Stimulated activated CD8-positive, alpha-beta memory T cell treated with anti-CD3 and anti-CD28 coated beads, Interleukin-4, amount 100 ng/mL, for 4 hours (primary cell): ENCODE measurements at places on chromosomes 4 and X.

DNA sequence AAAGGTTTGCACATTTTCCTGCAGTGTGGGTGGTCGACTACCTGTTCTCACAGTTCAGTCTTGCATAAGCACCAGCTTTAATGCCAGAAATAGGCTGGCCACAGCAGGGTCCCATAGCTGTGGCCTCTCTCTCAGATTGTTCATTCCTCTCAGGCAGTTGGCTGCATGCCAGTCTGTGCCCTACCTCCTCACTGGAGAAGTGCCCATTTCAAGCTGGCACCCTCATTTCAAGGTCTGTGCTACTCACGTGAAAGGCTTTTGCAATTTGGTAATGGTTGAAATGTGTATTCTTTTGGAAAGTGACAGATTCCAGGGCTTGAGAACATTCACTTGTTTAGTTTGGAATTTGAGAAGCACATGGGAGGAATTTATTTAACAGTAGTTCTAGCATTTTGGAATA, 28.9 kb upstream of the MTMR1 start:
- no peak for DNase-seq

DNA sequence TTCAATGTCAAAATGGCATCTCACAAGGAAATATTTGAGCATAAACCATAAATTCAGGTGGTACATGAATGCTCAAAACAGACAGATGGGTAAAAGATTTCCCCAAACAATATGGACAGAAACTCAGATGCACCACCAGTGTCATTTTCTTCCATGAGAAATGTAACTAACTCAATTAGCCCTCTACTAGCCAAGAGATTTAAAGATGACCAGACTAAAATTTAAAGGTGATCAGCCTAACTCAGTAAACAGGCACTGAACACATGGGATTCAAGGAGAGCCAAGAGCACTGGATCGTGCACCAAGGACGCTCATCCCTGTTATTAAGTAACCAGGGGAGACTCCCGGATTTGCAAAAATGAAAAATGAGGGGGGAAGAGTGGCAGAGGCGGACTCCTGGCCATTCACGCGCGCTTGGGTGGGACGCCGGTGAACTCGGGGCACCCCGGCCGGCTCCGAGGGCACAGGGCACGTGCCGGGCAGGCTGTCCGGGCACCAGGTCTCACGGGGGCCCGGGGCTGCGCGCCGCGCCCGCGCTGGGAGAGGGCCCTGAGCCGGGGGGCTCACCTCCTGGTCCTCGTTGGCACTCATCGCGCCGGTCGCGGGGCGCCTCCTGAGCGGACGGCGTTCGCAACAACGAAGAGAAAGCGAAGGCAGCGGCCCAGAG, 490 bp downstream of the RWDD4 start:
- no peak for DNase-seq

DNA sequence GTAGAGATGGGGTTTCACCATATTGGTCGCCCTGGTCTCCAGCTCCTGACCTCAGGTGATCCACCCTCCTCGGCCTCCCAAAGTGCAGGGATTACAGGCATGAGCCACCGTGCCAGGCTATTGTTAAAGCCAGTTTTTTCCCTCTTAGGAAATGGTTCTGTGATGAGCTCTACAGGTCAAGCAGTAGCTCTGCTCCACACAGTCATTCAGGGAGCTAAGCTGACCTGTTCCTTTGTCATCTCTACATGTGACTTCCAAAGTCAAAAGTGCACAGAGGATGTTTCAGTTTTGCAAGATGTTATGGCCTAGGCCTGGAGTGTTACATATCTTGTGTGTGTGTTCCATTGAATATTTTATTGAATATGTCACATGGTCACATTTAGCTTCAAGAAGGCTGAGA, 11.4 kb downstream of the MCUB start:
- DNase-seq: no peak

- DNase-seq: no peak
Observed at GRCh38 chr4:185054886-185055285, 36.6 kb downstream of the HELT start.

DNA sequence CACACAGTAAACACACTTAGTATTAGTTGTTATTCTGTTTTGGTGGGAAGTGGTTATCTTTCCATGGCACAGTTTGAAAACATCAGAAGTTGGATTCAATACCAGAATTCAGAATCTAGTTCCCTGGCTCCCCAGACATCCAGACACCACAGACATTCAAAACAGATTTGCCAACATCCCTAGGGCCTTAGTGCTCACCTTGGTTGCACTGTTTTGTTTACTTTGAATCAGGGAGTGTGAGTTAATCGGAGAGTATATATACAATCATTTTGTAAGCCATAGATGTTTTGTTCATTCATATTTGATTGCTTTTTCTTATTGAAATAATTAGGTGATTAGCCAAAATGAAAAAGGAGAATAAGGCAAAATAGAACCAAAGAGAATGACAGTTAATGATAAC, 324.7 kb upstream of the CLNK start:
- DNase-seq: no peak

- DNase-seq: no peak
Observed at GRCh38 chr4:1104647-1105046, 8.7 kb downstream of the RNF212 start.

DNA sequence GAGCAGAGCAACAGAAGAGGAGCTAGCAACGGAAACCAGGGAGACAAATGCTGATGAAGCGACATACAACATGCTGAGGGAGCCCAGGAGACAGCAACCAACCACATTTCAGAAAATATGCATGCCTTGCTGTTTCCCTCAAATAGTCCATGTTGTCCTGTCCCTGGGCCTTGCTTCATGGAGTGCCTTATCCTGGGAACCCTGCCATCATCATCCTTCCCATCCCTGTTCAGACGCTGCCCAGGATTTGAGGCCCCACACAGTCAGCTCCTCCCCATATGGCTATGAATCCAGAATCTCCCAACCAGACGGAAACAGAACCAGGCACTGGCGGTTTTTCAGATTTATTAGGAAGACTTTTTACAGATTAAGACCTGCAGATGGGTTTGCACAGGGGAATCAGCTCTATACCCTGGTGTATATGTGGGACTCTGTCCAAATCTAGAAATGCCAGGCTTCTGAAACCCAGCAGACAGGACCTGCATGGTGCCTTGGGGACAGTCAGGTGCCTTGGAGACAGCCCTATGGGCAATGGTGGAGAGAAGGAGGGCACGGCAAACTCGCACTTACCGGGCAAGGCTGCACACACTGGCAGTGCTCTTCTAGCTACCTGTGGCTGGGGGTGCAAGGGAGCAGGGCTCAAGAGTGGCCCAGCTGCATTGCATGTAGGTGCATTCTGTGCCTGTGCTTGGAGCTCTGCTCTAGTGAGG, 199.7 kb upstream of the MAMLD1 start:
- no peak for DNase-seq

- no peak for DNase-seq
Observed at GRCh38 chrX:65677954-65678469, 10.6 kb downstream of the MSN start.
